Anterior cingulate cortex (tissue), 58 donors: ENCODE measurements at places on chromosomes 4 and X.

DNA sequence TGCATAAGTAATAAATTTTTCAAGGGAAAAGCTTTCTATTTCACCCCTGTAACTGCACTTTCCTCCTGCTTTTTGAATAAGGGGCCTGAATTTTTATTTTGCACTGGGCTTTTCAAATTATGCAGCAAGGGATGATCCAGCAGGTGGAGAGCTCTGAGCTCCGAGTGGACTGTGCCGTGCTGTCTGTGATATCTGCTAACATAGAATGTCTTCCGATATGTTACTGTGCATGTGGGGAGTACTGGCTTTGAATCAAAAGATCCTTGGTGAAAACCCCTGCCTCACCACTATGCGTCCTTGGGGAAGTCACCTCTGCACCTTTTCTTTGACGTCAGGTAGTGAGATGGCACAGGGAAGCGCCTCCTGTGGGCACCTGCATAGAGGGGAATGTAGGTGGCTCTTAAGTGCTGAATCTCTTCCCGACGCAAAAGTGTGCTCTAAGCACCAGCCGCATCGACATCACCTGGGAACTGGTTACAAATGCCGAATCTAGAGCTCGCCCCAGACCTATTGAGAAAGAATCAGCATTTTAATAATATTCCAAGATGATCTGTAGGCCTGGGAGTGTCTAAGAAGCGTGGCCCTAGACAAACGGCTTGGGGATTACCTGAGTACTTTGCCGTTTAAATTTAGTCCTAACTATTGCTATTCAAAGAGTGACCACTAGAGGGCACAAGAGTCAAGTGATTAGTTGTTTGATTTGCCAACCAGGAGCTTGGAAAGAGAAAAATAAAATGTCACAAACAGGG, 19.2 kb upstream of the WFS1 start:
- DNase-seq: peak; percentile 41

DNA sequence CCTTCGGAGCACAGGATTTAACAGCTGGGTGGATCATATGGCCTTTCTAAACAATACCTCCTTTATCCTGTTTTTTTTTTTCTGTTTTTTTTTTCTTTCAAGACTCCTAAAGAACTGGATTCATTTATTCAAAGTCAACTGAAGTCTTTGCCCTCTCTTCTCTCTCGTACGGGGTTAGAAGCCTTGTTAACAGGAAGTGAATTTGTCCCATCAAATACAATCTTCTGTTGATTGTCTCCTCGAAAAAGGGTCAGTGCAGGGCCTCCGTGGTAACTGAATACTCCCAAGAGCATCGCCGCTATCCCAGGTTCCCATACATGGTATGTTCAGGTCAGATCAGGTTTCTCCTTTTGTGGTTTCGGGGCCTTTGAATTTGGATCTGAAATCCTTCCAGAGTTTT, 1.8 kb upstream of the TMEM128 start:
- no peak for DNase-seq

DNA sequence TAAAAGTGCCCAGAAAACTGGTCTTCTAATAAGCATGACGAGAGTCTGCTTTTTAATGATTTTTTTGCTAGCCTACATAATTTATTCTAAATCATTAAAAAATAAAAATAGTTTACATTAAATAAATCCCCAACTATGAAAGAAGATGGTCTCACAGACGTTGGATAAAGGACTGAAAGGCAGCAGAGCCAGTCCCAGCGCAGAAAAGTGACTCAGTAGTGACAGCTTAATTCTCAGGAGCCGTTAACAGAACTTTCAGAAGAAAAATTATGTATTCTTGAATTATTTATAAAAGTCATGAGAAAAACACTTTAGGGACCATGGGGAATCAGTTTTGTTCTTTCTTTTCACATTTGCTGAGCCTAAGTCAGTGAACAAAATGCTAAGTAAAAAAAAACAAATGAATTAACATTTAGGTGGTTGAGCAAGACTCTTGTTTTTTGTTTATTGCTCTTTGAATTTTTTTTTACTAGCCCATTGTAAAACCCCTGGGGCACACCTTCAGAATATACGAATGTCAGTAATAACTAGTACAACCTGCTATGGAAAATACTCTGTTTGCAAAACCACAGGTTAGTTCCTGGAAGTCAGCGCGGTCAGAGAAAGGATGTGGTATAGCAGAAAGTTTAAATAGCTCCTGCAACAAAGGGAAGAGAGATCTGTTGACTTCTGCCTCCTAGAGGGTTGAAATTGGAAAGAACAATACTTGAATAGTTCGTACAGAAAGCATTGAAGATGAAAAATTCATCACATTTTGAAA, 50.4 kb upstream of the CCDC160 start:
- no peak for DNase-seq

DNA sequence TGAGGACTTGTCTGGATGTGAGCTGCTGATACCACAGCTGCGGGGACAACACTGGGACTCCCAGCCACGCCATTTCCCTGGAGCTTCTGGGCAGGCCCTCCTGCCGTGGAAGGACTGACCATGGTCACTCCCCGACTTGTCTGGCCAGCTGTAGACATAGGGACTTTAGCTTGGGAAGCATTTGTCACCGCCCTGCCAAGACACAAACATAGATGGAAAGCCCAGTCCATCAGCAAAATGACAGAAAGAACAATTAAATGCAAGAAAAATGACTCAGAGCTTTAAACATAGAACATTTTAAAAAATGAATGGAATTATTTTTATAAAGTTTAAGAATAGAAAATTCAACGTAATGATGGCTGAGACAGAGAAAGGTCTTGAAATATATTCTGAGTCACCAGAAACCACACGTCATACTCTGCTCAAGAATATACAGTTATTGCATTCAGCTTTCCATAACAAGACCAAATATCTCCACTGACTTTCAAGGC, 107.6 kb upstream of the CBR4 start:
- no peak for DNase-seq

GRCh38 chrX:110308220-110308619, 9.7 kb downstream of the AMMECR1 start:
- no peak for DNase-seq

DNA sequence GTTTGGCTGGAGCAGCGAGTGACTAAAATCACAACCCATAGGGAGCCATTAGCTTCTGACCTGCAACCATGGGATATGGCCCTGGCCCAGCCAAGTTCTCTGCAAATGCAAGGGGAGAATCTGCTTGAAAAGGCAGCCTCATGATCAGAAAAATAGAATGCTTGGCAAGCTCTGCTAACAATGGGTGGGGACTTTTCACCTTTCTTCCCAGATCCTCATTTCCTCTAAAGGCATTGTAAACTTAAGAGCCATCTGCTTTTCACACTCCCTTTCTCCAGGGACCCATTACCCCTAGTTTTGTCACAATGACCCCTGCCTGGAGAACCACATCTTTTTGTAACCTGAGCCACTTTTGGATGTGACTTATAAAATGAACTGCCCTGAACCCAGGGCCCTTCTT, 104.3 kb downstream of the PARM1 start:
- DNase-seq: no peak

- DNase-seq: no peak
These were observed 108.5 kb downstream of the FAM53A start for GRCh38 chr4:1575418-1576303.

GRCh38 chrX:151901826-151902225, 10.9 kb upstream of the MAGEA4 start:
- no peak for DNase-seq

DNA sequence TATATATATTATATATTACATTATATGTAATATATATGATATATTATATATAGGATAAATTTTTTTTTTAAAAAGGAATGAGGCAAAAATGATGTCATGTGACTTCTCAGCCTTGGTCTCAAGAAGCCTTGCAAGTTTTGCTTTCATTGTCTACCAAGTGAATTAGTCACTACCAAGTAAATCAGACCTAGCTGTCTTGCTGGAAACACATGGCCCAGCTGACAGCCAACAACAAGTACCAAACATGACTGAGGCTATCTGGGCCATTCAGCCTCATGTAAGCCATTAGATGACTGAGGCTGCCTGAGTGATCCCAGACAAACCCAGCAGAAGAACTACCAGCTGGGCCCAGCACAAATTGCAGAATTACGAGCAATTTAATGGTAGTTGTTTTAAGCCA, 44.9 kb downstream of the HAND2 start:
- DNase-seq: no peak

DNA sequence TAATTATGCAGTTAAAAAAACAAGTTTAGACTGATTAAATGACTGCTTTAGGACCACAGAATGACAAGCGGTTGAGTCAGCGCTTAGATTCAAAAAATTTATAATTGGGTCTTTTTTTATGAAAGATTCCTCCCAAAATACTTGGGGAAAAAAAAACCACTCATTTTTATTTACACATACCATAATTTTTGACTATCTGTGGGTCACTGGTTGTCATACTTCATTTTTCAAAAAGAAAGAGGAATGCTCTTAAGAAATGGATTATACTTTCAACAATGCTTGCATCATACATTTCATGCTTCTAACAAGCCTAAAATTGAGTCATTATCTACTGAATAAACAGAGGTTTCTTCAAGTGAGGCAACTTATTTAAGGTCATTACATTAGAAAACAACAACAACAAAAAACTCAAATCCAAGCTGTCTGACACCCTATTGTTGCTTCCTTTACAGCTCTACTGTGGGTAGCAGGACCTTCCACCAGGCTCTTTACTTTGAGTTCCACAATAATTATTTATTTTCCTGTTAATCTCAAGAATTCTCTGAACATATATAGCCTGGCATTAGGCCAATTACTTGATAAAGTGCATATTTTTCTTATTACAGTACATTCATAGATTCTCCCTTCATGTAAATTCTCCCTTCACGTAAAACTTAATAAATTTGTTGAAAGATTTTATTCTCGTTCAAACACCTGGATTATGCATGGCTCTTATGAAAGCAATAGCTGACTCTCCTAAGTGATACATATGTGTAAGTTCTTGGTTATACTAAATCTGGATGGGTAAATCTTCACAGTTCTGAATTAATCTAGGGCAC, 445.5 kb downstream of the PCDH10 start:
- DNase-seq: no peak

DNA sequence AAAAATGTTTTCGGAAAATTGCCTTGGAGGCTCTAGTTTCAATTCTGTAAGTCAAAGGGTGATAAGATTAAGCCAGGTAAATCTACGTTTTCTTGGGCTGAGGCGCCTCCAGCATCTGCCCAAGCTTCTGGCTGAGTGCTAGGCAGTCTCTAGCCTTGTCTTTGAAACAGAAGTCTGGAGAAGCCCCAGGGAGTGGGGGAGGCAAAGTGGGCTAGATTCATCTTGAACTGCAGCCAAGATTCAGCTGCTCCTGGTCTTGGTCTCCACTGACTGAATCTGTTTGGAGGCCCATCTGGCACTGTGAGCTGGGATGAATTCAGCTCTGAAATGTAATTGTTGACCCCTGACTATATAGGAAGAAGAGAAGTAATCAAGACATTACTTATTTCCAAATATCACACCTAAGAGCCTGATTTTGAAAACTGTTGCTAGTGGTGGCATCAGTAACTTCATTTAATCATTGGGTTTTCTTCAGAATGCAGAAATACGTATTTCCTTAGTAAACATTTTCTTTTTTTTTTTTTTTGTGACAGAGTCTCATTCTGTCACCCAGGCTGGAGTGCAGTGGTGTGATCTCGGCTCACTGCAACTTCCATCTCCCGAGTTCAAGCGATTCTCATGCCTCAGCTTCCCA, 187.3 kb upstream of the LEF1 start:
- DNase-seq: no peak

DNA sequence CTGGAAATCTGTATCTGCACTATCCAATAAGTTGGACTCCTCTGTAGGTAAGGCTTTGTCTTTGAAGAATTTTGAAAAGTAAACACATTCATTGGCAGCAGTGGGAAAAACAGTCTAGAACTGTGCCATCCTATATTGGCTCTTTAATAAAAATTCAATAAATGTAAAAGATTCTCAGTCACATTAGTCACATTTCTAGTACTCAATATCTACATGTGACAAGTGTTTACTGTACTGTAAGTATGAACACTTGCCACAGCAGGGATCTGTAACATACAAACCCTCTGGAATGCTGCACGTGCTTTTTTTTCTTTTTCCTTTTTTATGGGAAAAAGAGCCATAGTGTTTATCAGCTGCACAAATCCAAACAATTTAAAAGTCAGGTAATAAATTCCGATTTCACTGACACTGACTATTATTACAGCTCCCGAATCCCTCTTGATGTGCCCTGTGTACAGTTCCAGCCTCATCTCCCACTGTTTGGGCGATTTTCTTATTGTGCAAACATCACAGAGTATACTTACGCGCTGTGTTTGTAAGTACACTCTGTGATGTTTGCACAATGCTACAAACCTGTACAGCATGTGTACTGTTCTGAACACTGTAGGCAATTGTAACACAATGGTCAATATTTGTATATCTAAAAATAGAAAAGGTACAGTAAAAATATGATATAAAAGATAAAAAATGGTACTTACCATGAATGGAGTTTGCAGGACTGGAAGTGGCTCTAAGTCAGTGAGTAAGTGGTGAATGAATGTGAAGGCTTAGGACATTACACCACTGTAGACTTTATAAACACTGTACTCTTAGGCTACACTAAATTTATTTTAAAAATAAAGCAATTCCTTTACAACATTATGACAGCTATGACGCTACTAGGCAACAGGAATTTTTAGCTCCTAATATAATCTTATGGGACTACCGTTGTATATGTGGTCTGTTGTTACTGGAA, 8.7 kb downstream of the PYURF start:
- DNase-seq: no peak

DNA sequence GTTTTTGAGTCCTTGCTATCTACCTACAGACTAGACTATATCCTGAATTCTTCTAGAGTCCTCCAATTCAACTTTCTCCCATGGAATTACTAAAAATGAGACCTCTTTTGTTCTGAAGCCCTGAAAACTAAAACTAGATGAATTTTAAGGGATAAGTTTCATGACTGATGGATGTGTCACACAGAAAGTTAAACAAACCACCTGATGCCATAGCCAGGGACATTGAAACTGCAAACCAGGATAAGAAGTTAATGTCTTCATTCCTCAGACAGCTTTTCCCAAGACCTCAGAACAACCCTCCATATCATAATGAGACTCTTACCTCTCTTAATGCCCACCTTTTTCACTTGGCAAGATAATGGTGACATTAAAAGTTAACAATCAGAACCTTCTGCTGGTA, 81.5 kb upstream of the PTPN13 start:
- DNase-seq: no peak

- no peak for DNase-seq
These were observed 21.5 kb downstream of the AMOT start for GRCh38 chrX:112819008-112819640.

DNA sequence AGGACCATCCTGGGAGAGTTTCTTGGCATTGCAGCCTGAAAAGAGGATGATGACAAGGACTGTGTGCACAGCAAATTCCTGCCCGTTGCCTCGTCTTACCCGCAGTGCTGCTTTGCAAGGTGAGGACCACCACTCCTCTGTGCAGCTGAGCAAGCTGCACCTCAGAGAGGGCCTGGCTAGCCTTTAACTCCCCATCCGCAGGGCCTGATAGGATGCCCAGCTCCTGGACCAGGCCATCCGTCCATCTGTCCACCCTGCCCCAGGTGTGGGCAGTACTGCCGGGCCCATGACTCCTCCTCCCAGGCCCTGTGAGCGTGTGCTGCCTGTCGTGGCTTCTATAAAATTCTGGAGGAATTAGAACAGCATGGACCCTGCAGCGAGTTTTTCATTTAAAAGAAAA, 43.9 kb upstream of the PPP2R2C start:
- DNase-seq: no peak
